ENCODE measurements at places on chromosomes 7 and 10.

DNA sequence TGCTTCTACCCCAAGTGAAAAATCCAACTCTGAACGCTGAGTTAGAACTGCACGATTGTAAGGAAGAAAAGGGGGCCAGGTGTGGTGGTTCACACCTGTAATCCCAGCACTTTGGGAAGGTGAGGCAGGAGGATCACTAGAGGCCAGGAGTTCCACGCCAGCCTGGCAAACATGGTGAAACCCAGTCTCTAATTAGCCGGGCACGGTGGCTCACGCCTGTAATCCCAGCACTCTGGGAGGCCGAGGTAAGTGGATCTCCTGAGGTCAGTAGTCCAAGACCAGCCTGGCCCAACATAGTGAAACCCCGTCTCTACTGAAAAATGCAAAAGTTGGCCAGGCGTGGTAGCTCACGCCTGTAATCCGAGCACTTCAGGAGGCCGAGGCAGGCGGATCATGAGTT lies 9.0 kb downstream of the GUSB start:
- DNase-seq = no peak

DNA sequence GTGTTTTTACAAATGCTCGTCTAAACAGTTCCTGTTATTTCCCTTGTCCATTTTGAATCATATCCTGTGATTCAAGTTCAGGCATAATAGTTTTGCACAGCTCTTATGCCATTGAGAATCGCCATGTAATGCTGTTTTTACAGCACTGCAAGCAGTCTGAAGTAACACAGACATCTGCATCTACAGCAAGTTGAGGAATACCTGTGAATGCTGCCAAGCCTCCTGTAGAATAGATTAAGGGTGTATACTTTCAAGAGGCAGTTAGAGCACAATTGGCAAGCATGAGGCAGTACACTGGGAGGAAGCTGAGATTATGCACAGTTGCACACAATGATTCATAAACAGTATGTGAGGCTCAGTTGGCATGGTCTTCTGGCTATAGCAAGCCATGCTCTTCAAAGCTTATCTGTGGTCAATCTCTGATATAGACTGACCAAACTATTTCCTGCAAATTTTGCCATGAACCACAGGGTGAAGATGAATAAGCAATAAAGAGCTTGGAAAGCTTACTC lies 121.9 kb upstream of the AKR1E2 start:
- no peak for DNase-seq

DNA sequence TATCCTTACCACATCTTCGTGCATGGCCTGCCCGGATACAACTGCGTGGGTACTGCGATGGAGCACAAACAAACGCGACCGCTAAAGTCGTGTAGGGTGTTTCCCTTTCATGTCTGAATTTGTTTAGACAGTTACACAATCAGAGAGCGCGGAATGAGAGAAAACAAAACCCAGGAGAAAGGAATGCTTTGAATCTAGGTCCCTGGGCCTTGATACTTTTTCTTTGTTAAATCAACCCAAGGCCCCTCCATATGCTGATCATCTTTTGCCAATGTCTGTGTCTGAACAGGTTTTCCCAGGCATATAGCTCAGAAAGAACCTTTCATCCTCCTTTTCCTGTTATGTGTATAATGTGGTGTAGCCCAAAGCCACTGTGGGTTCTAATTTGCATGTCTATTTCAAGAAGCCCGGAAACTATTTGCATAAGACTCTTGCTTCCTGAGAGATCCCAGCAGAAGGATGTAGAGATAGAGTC lies 145.8 kb downstream of the FRMD4A start:
- peak; percentile 58 for DNase-seq

DNA sequence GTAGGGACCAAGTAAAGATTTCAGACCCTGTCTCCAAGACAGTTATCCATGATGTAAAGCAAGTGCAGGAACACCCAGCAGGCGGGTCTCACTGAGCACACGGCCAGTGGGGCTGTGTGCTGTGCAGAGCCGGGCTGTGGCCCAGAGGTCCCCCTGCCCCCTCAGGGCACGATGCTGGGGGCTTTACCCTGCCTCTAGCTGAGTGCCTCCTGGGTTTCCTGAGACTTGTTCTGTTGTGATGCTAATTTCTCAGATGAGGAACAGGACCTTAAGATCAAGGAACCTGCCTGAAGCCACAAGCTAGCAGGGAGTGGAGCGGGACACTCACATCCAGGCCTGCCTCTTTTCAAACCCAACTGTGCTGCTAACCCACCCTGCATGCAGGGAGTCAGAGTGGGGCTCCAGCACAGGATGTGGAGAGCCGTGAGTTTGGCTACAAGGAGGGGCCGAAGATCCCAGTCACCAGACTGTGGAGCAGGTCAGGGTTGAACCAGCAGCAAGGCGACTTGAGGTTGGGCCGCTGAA lies 76.1 kb upstream of the LYZL2 start:
- no peak for DNase-seq

- no peak for DNase-seq
Observed at GRCh38 chr10:111118758-111119157, 41.9 kb downstream of the ADRA2A start.

DNA sequence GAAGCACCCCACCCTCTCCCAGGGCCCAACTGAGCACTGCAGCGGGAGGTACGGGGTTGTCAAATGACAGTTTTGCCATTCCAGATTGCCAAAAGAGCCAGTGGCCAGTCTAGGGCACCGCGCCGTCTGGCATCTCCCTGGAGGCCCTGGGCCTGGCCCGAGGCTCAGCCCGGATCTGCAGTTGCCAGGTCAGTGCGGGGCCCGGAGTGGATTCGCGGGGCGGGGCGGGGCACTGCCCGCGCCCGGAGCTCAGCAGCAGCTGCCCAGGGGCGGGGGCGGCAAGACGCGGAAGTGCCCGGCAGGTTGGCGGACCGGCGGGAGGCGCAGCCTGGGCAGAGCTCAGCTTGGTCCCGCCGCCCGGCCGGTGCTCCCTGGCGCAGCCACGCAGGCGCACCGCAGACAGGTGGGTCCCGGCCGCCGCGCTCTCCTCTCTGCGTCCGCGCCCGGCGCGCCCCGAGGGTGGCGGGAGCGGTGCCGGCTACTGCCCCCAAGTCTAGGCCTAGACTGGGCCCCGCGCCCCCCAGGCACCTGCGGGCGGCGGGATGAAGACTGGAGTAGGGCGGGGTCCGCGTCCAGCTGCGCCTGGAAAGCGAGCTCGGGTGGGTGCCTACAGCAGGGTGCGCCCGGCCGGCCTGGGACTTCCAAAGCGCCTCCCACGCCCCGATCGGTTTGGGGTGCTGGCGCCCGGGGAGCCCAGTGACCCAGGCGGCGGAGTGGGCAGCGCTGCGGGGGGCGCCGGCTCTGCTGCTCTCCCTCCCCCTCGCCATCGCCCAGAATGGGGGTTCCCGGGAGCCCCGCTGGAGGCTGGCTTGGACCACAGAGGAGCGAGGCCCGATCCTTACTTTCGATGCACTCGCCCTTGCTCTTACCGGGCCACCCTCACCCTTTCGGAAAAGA lies at the start of gene IRF5:
TSS of gene IRF5 (plus strand) at position 281 of the 897 bp plus-strand sequence. CDS start 4,155 bp downstream, outside the sequence.
- DNase-seq = no peak

GRCh38 chr10:73744664-73744975 lies 448 bp downstream of the SEC24C start:
- DNase-seq = no peak

GRCh38 chr10:11091517-11092102 lies 73.9 kb downstream of the CELF2 start:
- DNase-seq = no peak

DNA sequence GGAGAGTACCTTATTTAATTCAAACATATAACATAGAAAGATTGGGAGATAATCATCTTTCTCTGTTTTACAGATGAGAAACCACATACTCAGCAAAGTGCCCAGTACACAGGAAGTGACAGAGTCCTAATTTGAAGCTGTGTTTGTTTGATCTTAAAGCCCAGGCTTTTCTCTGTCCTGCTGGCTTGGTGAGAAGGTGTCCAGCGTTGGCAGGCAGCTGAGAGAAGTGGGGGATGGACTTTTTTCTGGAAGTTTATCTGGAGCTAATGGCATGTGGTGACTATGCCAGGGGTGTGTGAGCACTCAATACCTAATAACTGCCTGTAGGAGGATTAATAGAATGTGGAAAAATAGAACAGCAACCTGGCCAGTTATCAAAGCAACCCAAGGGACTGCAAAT lies 60.8 kb downstream of the NPSR1 start:
- DNase-seq = no peak

GRCh38 chr10:124025660-124026588 lies 67.5 kb downstream of the CHST15 start:
- no peak for DNase-seq

DNA sequence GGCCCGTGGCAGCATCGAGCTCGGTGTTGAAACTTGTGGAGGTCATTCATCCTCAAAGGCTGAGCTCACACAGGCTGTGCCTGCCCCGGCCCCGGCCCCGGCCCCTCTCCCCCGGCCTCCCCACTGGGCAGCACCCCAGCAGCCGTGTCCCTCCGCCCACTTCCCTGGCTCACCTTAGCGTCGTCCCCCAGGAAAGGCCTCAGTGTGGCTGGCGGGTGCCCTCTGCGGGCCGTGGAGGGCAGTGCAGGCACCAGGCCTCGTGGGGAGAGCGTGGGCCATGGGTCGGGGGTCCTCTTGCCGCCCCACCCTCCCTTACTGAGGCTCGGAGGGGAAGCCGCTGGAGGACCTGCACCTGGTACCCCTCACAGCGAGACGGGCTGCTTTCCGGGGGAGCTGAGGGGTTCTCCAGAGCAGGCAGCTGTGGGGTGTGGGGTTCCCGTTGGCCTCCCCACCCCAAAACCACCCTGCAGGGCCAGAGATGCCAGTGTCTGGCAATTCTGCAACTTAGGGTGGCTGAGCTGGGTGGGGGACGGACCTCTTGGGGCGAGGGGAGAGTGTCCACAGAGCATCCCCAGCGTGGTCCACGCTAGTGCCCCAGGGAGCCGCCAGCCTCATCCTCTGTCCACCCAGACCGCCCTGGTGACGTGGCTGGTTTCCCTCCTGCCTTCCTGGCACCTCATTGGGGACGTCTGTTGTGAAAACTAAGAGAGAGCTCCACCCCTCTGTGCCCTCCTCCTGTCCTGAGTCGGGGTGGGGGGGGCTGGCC lies 44.2 kb upstream of the DPYSL4 start:
- no peak for DNase-seq

DNA sequence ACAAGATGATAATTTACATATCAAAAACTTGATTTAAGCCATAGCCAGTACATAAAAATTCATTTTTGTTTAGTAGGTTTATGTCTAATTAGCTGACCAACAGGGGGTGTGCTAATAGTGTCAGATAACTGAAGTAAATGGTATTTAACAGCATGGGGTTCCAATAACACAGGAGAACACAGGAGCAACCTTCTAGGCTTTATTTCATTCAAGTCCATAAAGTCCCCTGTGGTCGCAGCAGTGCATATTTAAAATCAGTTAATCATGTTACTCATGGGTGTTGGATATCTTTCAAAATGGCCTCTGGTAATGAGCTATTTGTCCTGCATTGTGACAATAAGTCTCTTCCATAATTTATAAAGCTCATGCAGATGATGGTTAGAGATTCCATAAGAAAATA lies 238.6 kb downstream of the CNTNAP2 start:
- DNase-seq = no peak

- DNase-seq = no peak
Observed at GRCh38 chr7:91239171-91239604, 25.0 kb upstream of the FZD1 start.

DNA sequence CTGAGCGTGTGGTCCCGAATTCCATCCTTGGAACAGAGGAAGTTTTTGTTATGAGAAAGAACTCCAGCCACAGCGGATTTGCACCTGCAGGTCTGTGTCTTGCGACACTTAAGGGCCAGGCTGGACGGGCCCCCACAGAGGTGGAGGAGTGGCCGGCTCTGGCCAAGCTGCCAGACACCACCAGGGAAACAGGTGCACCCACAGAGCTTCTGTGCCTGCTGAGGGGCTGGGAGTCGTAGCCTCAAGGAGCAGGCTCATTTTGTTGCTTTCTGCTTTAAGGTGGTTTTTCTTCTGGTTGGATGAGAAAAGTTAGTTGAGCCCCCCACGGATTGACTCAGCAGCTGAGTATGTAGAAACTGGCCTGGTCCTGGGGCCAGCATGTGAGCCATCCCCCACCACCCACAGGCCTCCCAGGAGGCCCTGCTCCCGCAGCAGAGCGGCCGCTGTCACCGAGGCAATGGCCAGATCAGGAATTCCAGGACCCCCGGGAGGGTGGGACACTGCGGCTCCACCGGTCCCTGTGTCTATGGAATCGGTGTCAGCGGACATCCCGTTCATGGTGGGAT lies 41.9 kb downstream of the NKX6-2 start:
- no peak for DNase-seq

DNA sequence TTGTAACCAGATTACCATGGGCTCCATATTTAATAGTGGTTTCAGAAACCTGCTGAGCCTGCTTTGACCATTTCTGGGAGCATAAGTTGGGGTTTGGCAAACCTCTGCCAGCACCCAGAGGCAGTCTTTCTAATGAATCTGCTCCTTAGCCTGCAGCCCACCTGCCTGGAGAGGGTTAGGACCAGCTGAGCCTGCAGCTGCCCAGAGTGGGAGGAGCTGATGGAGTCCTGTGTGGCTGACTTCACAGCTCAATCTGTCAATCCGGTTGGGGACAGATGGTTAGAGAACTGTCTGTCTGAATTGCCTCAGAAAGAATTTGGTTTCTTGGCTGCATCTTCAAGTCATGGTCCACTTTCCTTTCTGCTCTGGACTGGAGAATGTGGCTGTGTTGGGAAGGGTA lies 444.6 kb downstream of the NRG3 start:
- no peak for DNase-seq

GRCh38 chr10:78913219-78914059 lies 155.3 kb upstream of the ZMIZ1 start:
- DNase-seq = no peak

DNA sequence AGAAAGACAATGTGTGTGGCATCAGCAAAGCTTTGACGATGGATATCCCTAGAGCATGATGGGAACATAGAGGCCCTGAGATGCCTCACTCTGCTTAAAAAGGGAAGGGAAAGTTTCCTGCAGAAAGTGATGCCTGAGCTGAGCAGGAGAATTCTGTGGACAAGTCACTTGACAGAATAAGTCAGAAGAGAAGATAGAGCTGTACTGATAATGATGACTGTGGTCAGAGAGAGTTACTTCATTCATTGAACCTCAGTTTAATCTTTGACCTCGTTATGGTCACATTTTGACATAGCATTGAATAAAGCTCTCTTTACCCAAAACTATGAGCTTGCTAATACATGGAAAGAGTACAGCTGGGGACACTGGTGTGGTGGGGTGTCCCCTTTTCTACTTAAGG lies 7.6 kb downstream of the CUBN start:
- no peak for DNase-seq
